NCI-H1092 treated with DMSO at 0.1 percent for 48 hours (cell line): ENCODE measurements at places on chromosomes 6 and 20.

GRCh38 chr6:99184696-99185095 lies 164.8 kb downstream of the FAXC start:
- DNase-seq, result no peak

- DNase-seq, result peak; percentile 68
Observed at GRCh38 chr6:93721386-93722048, 302.2 kb upstream of the EPHA7 start.

- no peak for DNase-seq
Observed at GRCh38 chr6:161951126-161951525, 677.3 kb upstream of the AGPAT4 start.

DNA sequence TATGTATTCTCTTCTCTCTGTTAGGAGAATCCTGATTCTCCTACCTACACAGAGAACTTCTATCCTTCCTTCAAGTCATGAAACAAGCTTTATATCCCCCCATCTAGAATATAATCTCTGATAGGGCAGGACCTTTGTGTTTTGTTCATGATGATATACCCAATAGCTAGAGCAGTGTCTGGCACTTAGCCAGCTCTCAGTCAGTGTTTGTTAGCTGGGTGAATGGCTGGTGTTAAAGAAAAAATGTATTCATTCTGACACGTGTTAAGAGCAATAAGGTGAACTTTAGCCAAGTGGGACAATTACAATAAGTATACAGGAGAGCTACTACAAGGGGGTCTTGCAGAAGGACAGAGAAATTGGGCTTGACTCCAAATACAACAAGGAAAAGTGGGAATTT lies 34.3 kb upstream of the TNFRSF21 start:
- DNase-seq, result peak; percentile 3

GRCh38 chr6:33856655-33857054 lies 52.9 kb upstream of the MLN start:
- DNase-seq, result no peak

- DNase-seq, result peak; percentile 16
Observed at GRCh38 chr20:13990465-13990864, at the start of gene SEL1L2. Gene SEL1L2 (minus strand): TSS chr20:13990614. CDS start chr20:13990534, 80 bp downstream.

GRCh38 chr20:63457737-63458136 lies 14.7 kb downstream of the KCNQ2 start:
- DNase-seq, result peak; percentile 62

GRCh38 chr6:36487698-36488097 lies 44.9 kb downstream of the KCTD20 start:
- DNase-seq, result no peak

GRCh38 chr20:62991863-62992262 lies 14.9 kb downstream of the BHLHE23 start:
- no peak for DNase-seq

DNA sequence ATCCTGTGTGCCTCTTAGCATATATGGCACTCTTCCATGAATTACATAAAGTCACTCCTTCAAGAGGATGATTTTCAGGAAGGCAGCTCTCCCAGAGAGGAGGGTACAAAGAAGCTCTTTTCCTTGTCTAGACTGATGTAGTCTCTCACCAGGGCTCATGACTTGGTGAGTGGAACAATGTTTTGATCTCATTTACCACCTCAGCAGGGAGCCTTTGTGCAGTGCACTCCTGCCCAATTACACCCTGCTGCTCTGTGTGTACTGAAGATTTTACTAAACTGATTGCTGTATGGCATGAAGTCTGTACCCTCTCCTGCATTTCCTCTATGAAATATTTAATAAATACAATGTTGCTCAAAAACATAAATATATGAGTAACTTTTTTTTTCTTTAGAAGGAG lies 598.3 kb upstream of the HS3ST5 start:
- DNase-seq, result peak; percentile 43

DNA sequence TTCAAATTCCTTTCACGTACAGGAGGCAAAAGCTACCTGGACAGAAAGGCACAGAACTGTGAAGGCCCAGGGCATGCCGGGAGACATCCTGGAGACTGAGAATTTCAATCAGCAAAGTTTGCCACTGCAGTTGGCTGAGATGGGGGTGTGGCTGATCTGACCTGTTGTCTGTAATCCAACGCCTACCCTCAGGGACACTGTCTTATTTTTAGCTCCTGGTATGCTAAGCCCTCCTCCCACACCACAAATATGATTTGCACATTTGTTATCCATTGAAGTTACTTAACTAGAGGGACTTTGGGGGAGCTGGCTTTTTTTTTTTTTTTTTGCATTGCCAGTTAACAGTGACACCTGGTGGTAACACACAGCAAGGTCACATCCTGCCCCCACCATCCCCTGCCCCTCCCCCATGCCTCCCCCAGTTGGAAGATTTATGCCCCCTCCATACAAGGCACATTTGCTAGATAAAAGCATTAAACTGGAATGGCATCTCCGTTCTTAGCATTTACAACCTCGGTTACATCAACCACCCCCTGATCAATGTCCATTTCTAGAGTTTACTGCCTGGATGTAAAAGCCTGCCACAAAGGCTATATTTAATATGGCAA lies 40.4 kb downstream of the TTI1 start:
- DNase-seq, result no peak

GRCh38 chr6:147063469-147064031 lies 140.7 kb upstream of the STXBP5 start:
- DNase-seq, result no peak

DNA sequence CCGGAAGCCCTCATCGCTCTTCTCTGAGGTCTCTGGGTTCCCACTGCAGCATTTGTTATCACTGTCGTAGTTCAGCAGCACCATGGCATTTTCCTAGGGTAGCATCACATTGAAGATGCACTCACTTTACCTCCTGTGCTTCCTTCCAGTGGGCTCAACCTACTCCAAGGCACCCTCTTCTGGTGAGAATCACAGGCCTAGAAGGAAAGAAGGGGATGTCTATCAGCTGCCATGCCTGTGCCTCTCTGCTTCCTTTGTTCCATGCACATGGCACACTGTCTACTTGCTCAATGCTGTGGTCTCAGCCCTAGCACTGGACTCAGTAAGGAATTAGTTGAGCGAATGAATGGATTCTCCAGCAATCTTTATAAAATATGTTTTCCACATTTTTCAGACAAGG lies 22.6 kb downstream of the CST4 start:
- DNase-seq, result no peak

DNA sequence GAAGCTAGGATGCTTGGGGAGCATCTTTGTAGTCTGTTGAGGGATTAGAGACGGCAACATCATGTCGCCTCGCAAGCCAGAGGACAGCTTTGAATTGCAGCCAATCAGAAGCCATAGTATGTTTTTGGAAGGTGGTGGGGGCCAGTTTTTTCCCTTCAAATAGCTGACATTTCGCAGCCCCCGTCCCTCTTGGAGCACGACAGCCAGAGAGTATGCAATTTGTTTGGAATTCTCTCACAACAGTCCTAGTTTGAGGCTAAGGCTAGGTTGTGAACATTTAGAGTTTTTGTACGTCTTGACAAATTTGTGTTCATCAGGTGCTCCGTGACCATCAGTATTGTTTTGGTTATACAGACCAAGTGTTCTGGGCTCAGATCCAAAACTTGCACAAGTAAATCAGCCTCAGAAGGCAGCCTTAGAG lies 83.3 kb downstream of the PLCB1 start:
- DNase-seq, result no peak

- DNase-seq, result no peak
Observed at GRCh38 chr6:31453259-31453658, 44.7 kb upstream of the MICB start.

- DNase-seq, result no peak
Observed at GRCh38 chr20:31418307-31418706, 12.3 kb upstream of the DEFB121 start.

DNA sequence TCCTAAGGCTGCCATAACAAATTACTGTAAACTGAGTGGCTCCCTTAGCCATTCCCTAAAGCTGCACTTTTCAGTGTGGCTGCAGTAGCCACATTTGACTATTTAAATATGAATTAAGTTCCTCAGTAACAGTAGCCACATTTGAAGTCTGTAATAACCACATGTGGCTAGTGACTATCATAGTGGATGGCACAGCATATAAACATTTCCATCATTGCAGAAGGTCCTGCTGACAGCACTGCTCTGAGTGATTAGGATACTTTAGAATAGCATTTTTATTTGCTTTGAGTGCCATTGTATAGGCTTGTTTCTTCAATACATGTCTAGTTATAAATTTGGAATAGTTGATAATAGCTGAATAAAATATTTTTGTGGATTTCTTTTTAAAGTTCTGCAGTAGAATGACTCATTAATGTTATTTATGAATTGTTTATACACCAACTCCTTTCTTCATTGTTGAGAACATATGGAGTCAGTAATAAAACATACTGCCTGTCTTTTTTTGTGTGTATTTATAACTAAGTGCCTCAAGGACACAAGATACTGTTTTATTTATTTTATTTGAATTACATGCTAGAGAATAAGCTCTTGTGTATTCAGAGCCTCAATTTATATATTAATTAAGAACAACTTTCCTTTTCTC lies 217.2 kb downstream of the CDKAL1 start:
- DNase-seq, result no peak

- peak; percentile 17 for DNase-seq
Observed at GRCh38 chr6:123316733-123317323, 319.9 kb downstream of the TRDN start.

DNA sequence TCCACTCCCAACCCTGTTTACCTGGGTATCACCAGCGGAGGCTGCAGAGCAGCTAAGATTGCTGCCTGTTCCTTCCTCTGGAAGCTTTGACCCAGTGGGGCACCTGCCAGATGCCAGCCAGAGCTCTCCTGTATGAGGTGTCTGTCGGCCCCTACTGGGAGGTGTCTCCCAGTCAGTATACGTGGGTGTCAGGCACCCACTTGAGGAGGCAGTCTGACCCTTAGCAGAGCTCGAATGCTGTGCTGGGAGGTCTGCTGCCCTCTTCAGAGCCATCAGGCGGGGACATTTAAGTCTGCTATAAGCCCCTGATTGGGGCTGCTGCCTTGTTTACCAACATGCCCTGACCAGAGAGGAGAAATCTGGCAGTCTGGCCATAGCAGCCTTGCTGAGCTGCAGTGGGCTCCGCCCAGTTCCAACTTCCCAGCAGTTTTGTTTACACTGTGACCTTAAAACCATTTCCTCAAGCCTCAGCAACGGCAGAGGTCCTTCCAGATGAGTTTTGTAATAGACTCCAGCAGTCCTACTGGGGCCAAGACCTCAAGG lies 2.8 kb downstream of the RAET1E start:
- no peak for DNase-seq

DNA sequence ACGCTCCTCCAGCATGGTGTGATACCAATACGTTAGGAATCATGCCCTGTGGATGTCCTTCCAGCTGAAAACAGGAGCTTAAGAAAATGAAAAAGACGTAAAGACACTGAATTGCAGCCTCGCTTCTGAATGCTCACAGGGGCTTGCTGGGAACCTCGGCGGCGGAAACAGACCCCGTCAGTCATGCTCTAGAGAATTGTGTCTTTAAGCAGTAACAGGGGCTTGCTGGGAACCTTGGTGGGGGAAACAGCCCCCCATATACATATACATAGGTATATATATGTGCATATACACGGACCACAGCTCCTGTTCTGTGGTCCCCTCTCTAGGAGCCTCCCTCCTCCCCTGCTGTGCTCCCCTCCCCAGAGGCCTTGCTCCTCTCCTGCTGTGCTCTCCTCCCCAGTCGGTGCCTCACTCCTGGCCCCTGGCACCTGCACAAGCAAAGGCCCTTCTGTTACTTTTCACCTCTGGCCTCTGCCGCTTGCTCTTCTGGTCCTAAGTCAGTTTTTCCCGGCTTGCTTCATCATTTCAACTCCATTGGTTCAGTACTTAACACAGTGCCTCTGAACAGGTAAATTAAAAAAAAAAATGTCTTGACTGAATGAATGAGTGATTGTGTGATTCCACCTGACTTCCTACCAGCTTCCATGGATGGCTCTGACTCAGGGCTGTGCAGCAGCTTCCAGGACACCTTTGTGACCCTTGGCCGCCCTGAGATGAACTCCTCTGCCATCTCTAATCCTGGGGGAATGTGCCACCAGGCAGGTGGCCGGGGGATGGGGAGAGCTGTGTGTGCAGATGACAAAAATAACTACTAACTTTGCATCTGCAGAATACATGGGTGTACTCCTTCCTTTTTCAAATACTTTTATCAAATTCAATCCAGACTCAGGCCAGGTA lies 246.1 kb downstream of the SMOC2 start:
- DNase-seq, result no peak

DNA sequence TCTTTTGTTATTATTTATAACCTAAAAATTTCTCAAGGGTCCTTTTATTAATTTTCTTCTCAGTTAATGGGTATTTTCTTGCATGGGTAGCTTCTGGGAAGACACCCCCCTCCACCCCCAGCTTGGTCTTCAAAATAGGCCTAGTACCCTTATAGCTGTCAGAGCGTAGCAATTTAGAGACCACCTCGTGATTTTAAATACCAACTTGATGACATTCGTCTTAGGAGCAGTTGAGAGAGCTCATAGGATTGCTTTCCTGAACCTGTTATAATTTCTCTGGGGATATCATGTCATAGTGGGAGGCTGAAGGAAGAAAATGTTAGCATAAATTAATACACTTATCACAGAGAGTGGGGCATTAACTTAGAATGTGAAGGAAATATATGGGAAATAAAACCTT lies 83.1 kb upstream of the MLIP start:
- DNase-seq, result no peak

DNA sequence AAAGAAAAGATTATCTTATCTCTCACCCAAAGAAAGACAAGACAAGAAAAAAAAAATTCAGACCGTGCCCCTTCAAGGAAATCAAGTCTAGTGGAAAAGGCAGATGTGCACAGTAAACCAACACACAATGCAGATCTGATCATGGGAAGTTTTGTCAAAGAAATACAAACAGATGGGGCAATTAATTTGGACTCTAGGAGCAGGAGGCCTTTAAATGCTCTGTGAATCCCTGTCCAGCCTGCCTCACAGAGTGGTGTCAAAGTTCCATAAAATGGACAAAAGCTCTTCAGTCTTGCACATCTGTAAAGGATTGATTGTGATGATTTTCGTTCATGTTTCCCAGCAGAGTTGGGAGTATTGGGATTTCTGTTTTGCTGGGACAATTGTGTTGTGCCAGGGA lies 53.1 kb upstream of the TGM3 start:
- DNase-seq, result no peak

DNA sequence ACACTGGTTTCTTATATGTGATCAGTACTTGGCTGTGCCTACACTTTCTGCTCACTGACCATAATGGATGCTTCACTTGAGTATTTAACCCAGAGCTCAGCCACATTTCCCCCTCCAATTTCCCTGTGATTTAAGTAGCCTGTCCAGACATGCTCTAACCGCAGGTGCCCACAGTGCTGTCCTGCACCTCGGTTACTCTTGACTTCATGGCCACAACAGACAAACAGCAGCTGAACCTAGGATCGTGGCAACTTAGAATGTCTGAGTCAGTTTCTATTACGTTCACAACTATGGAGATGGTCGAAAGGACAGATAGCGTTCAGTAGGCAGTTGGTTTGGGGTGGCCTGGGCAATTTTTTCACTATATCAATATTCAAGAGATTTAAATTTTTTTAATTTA lies 306.9 kb upstream of the SGK1 start:
- DNase-seq, result no peak

GRCh38 chr6:14664621-14665315 lies 547.2 kb downstream of the CD83 start:
- DNase-seq, result no peak

- DNase-seq, result no peak
Observed at GRCh38 chr20:10537850-10538480, 102.9 kb downstream of the SLX4IP start.

- no peak for DNase-seq
Observed at GRCh38 chr6:42104095-42104803, 38.2 kb downstream of the C6orf132 start.

GRCh38 chr20:63351811-63352591 lies 9.1 kb downstream of the CHRNA4 start:
- DNase-seq, result peak; percentile 96
